IMR-90 (cell line): ENCODE measurements at places on chromosomes 4 and X. TPM values are rescaled to one million over a fixed set of nuclear protein-coding genes. Genes with fewer than 3 reads are reported as not detected.

GRCh38 chr4:78032929-78033328, 24.2 kb upstream of the FRAS1 start:
- no peak for DNase-seq

GRCh38 chrX:134659761-134660160, 1.5 kb upstream of the PLAC1 start:
- peak; percentile 16 for DNase-seq

- no peak for DNase-seq
Observed at GRCh38 chrX:48940404-48940955, 16.9 kb downstream of the OTUD5 start.

GRCh38 chr4:36133658-36134057, 110.7 kb downstream of the ARAP2 start:
- no peak for DNase-seq

DNA sequence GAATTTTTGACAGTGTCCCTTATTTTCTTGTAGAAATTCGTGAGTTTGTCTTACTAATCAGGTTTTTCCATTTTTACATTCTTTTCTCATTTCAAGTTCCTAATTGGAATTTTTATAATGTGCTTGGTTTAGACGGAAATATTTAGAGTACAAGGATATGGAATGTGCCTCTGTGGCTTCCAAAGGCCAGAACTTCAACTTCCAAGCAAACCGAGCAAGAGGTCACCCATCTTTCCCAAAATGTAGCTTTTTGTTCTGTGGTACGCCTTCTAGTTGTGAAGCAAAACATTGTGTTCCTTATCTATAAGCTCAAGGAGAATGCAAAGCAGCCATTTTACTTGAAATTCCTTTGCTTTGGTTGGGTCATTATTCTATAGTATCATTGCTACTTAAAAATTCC, 212.8 kb upstream of the PACRGL start:
- DNase-seq, result no peak

GRCh38 chrX:38999967-39000745, 198.9 kb downstream of the MID1IP1 start:
- peak; percentile 31 for DNase-seq

- peak; percentile 79 for DNase-seq
Observed at GRCh38 chr4:52028970-52029369, 8.8 kb upstream of the LRRC66 start.

- no peak for DNase-seq
Observed at GRCh38 chrX:10577853-10578252, 42.5 kb downstream of the MID1 start.

DNA sequence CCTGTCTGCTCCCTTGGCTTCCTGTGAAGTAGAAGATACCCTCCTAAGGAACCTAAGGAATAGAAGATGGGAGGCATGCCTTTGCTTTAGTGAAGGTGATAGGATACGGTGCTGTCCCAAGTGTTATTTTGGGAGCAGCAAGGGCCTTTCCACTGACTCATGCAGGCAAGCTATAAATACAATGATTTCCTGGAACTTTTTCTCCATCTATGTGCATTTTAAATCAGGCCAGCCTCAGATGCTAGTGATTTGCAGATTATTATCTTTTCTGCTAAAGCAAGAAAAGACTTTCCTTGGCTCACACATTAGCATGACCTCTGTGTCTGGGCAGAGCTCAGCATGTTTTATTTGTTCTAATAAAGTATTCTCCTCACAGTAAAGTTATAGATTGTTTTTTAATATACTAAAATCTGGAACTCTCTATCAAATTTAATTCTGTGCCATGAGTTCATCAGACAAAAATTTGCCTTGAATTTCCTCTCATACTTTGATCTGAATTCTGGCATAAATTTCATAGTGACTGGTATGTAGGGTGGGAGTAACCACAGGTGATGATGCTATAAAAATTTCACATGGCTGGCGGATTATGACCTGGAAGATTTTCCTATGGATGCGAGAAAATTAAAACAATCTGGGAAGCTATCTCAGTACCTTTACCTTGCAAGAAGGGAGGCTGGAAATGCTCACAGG, 131.7 kb downstream of the REPS2 start:
- DNase-seq, result peak; percentile 13

- DNase-seq, result no peak
Observed at GRCh38 chr4:163772238-163772637, 277.7 kb downstream of the TMA16 start.

DNA sequence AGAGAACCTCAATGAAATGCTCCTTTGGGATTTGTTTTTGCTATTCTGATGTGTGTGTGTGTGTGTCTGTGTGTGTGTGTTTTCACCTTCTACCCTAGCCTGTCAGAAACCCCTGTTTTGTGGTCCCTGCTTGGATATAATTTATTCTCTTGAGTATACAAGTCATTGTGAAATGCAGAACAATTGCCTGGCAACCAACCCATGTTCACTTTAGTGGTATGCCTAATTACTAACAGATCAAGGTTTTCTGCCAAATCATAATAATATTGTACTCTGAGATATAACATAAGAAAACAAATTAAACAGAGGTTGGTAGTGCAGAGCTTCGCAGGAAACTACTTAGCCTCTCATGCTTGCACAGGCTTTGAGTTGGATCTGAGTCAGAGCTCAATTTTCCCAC, 7.0 kb upstream of the TET2 start:
- DNase-seq, result no peak

DNA sequence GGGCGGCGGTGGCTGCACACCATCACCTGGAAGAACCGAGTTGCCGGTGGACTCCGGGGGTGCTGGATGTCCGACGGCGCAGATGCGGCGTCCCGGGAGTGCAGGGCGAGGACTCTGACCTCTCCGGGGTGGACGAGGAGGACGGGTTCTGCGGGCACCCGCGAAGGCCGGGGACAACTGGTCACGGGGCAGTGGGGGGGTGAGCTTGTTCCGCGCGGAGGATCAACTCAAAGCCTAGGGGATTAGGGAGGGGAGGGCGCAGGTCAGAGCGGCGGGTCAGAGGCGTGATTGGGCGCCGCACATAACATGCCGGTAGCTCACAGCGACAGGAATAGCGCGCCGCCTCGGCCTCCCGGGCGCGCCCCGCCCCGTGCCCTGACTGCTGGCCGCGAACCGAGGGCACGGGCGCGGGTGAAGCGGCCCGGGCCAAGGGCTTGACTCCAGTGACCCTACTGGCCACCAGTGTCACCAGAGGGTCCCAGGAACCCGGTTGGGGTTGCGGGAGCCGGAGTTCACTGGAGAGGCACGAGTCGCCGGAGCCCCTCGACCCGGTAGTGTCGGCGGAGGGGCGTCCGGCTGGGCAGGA, at the start of gene KLHL34:
TSS of gene KLHL34 (minus strand) at position 179 of the 586 bp plus-strand sequence. CDS start 542 bp downstream, outside the sequence.
- DNase-seq, result no peak

DNA sequence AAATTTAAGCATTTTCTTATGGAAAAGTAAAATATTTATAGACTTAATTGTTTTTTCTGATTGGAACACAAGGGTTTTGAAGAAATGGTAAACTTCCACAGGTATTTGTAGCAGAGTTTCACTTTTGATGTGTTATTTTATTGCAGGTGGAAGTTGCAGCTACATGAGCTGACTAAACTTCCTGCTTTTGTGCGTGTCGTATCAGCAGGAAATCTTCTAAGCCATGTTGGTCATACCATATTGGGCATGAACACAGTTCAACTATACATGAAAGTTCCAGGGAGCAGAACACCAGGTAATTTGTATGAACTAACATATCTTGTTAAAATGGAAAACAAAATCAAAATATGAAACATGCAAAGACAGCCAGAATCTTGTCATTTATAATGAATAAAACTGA, 117.4 kb downstream of the DIPK2B start:
- DNase-seq, result no peak

The SLC49A3 gene
- total RNA-seq, result under 0.01 TPM in 2 replicates

The GPC3 gene
- not detected in 2 replicates for total RNA-seq

The RPA4 gene
- total RNA-seq, result 1.9 and 2.5 TPM in 2 replicates

The IL13RA2 gene
- under 0.01 and 0.28 TPM in 2 replicates for total RNA-seq

The BRS3 gene
- not detected in 2 replicates for total RNA-seq

The GPR82 gene
- not detected in 2 replicates for total RNA-seq

The IL15 gene
- total RNA-seq, result 5.2 and 5.8 TPM in 2 replicates

The OPN1LW gene
- not detected in 2 replicates for total RNA-seq

The ENAM gene
- total RNA-seq, result under 0.01 and 0.28 TPM in 2 replicates

The DCAF8L2 gene
- not detected in 2 replicates for total RNA-seq

The FGF2 gene
- 27.1 and 54.4 TPM in 2 replicates for total RNA-seq
